ENCODE measurements at places on chromosomes 5 and 9.

DNA sequence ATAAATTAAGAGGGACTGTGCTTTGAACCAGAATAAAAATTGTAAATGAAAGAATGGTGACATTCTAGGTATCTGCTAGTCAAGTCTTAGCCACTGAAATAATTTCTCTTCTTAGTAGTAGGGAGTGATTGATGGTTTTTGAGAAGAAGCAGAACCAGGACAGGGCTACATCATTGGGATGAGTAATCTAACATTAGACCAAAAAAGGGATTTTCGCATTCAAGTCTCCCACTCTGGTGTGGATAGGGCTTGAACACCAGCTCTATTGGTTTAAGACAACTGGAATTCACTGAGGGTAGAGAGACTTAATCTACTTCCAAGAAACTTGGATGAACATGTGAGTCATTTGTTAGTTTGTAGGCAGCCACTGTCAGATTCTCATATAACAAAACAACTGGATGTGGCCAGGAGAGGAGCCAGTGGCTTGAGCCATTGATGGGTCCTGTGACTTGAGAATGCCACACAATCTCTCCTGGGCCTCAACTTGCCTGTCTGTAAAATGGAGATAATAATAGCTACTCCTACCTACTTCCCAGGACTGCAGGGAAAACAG lies 16.6 kb downstream of the FAT2 start:
- no peak for DNase-seq

- DNase-seq: no peak
Observed at GRCh38 chr5:158152136-158152535, 293.2 kb upstream of the CLINT1 start.

DNA sequence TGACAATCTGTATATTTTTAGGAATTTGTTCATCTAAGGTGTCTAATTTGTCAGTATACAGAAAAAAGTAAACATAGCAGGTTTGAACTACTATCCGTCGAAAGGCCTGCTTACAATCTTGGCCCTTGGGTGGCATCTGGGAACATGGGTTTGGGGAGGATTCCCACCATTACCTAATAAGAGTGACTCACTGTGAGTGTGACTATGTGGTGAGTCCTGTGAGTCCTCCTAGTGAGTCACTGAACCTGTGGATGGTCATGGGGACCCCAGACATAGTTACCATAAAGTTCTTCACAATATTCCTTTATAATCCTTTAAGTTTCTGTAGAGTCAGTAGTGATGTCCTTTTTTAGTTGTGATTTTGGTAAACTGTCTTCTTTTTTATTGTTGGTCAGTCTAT lies 37.0 kb downstream of the RNF130 start:
- DNase-seq: no peak

DNA sequence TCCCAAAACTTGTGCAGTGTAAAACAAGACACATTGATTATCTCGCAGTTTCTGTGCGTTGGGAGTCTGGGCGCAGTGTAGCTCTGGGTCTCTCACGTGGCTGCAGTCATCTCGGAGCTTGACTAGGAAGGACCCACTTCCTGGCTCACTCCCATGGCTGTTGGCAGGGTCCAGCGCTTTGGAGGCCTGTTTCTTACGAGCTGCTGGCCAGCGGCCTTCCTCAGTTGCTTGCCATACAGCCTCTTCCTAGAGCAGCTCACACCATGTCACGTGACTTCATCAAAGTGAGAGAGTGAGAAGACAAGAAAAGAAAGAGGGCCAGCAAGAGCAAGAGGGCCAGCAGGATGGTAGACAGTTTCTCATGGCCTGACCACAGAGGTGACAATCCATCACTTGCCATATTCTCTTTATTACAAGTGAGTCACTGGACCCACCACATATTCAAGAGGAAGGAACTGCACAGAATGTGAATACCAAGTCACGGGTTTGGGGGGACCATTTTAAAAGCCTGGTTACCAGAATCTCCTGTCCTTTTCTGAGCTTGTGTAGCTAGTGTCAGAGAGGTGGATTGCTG lies 36.2 kb downstream of the MCCC2 start:
- DNase-seq: no peak

GRCh38 chr5:41842777-41843176 lies 27.4 kb downstream of the OXCT1 start:
- no peak for DNase-seq

DNA sequence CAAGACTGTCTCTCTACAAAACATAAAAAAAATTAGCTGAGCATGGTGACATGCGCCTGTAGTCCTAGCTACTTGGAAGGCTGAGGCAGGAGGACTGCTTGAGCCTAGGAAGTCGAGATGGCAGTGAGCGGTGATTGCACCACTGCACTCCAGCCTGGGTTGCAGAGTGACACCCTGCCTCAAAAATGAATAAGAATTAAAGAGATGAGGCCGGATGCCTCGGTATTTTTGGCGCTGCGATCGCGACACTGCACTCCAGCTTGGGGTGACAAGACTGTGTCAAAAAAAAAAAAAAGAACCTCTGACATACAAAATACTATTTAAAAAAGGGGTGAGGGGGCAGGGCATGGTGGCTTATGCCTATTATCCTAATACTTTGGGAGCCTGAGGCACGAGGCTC lies 7.3 kb downstream of the GPBP1 start:
- DNase-seq: no peak

DNA sequence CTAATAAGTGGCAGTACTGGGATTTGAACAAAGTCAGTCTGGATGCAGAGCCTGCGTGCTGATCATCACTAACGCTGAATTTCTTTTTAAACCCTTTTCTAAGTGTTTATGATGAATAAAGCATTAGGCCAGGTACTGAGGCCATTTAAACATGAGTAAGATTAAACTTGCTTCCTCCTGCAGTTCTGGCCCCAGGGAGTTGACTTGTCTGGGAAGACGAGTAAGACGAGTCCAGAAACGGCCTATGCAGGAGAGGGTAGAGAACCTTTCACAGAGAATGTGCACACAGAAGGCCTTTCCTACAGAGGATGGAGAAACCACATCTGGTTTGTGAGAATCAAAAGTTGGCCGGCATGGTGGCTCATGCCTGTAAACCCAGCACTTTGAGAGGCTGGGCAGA lies 42.9 kb downstream of the SPRY4 start:
- DNase-seq: no peak
